NCI-H82 (cell line): ENCODE measurements at places on chromosomes 5 and 9.
A peak's percentile ranks its signal among the peaks of the same experiment; 100 is the strongest.

DNA sequence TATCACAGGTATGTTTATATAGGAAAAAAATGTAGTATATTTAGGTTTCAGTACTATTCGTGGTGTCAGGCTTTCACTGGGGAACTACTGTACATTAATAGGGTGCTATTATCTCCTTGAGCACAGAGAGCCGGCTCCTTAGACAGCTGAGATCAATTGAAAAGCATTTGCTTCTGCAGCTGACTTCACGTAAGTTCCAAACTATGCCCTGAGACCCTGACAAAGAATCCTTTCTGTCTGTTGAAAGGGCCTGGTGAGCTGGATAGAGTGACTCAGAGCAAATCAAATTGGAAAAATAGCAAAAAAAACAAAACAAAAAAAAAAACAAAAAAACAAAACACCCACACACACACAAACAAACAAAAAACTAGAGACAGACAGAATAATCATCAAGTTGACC is 652.0 kb downstream of the MTRR start:
- DNase-seq, result no peak

GRCh38 chr9:35935755-35936509 is 22.0 kb downstream of the OR2S2 start:
- DNase-seq, result no peak

DNA sequence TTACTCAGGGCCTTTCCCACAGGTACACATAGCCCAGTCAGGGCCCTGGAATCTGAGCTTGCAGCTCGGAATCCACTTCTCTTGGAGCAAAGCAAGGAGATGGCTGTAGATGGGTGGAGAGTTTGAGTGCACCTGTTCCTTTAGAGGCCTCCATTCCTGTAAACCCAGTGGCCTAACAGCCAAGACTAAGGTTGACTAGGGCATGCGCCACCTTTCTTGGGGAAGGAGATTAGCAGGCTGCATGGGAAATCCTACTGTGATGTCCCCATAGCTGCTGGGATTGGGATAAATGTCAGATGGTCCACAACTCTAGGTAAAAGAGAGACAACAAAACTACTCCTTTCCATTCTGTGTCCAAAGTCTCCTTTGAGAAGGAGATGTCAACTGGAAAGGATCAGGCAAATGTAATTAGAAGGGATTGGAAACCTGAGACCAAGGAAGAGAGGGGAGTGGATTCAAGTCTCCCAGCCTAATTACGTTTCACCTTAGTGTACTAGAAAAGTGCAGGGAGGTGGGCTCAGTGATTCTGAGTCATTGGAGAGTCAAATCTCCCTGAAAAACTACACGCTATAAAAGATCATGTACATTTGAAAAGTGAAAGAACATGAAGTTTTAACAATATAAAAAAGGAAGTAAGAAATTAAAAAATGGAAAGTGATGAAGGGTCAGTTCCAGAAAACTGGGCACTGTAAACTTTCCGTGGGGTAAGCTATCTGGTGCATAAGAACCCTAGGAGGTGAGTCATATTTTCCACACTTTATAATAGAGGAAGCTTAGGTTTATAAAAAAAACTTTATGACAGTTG is 104.2 kb downstream of the SEC61B start:
- DNase-seq, result peak; percentile 48

DNA sequence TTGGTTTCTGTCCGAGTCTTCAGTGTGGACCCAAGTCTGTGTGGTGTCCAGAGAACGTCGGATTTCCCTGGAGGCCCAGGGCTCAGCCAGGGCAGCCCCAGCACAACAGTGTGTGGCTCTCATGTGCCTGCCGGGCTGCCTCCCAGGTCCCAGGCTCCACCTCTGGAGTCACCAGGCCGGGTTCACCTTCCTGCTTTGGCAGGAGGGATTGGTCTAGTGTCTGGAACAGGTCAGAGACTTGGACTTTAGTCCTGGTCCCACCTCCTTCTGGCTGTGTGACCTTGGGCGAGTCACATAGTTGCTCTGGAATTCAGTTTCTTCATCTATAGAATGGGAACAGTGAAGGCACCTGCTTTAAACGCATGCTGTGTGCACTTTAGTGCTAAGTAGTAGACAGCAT is 3.2 kb downstream of the DOLPP1 start:
- no peak for DNase-seq

- no peak for DNase-seq
Observed at GRCh38 chr5:65535529-65535987, 27.4 kb downstream of the CENPK start.

- DNase-seq, result no peak
Observed at GRCh38 chr9:125745682-125746016, 1.5 kb upstream of the PBX3 start.

- no peak for DNase-seq
Observed at GRCh38 chr5:78953092-78953800, 31.9 kb downstream of the ARSB start.

- no peak for DNase-seq
Observed at GRCh38 chr5:72313141-72313540, 6.9 kb downstream of the MRPS27 start.

DNA sequence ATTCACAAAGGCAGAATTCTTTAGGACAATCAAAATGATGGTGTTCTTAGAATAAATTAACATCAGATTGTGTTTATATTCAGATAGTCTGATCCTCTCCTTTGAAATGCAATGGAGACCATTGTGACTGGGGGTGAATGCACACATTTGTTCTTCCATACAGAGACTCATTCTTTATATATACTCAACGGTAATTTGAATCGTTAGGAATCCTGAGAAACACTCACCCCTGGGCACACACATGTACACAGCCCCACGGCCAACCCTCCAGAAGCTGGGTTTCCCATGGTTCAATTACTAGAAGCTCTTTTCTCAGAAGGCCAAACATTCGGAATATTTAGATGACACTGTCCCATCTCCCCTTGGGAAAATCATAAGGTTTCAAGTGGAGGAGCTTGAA is 57.5 kb upstream of the EPB41L4B start:
- DNase-seq, result no peak

DNA sequence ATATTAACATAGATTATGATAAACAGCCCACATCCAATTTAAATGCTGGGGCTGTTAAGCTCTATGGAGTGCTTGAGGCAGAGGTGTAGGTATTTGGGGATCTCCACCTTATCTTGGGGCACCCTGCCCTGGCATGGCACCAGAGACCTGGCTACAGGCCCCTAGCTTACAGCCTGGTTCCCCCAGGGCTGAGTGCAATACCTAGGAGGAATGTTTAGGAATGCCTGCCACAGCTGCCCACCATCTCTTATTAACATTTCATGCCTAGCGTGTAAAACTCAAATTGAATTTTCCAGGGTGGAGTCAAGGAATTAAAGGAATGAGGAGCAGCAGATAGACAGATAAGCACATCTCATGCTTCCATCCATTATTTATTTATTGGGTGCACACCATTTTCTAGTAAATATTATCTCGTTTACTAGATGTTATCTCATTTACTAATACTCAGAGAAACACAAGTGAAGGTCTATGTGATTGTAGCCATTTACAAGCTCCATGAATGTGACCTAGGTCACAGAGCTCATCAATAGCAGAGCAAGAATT is 55.6 kb upstream of the TNFSF8 start:
- no peak for DNase-seq

DNA sequence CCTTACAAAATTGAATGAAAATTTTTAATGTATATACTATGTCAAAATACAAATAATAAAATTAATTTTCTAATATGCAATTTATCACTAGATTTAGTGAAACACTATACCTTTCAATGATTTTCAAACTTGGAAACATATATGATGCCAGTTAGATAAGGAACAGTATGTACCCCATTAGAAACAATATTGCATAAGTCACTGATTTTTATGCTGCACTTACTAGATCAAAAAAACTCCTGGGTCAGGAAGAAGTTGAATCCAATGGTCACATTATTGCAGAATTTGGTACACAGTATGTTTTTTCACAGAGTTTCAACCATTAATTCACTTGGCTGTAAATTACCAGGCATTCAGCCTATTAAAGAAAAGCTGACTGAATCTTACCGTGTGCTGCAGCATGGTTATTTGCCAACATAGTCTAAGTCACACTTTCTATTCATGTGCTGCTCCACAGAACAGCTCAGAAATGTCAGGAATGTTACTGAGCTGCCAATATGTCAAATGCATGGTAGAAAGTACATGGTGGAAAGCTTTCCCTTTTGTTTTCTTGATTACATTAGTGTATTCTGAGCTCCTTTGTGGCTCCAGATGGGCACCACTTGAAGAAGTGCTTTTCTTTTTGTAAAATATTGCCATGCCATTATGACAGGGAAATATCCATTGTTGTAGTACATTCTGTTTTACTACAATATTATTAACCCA is 9.9 kb upstream of the PRR16 start:
- DNase-seq, result no peak

DNA sequence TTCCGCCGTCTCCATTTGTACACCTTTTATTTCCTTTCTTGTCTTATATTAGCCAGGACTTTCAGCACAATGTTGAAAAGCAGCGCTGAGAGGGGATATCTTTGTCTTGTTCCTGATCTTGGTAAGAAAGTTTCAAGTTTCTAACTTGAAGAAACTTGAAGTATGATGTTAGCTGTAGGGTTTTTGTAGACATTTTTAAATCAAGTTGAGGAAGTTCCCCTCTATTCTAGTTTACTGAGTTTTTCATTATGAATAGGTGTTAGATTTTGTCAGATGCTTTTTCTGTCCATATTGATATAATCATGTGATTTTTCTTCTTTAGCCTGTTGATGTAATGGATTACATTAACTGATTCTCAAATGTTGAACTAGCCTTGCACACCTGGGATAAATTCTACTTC is 425.7 kb downstream of the PIK3R1 start:
- no peak for DNase-seq

DNA sequence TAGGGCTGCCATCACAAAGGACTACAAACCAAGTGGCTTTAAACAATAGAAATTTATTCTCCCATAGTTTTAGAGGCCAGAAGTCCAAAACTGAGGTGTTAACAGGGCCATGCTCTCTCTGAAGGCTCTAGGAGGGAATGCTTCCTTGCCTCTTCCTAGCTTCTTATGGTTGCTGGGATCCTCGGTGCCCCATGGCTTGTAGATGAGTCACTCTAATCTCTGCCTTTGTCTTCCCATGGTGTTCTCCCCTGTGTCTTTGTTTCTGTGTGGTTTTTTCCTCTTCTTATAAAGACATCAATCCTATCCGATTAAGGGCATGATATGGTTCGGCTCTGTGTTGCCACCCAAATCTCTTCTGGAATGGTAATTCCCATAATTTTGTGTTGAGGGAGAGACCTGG is 178.8 kb upstream of the NREP start:
- DNase-seq, result peak; percentile 12

DNA sequence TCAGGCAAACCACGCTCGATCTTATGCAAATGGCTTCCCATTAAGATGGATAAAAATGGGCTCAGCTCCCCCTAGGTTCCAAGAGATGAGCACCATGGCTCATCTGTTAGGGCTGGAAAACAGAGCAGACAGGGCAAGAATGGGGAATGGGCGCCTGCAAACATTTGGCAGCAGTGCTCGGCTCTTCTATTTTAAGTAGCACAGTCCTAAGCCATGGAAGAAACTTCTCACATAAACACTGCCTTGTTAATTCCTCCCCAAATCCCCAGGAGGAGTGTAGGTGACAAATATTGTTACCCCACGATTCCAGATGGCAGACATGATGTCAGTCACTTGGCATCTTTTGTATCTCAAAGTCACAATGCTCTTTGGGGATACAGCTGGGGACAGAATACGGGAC is 221.8 kb downstream of the ICE1 start:
- peak; percentile 73 for DNase-seq
